NCI-H2171 (cell line): ENCODE measurements at places on chromosomes 3 and 15.

DNA sequence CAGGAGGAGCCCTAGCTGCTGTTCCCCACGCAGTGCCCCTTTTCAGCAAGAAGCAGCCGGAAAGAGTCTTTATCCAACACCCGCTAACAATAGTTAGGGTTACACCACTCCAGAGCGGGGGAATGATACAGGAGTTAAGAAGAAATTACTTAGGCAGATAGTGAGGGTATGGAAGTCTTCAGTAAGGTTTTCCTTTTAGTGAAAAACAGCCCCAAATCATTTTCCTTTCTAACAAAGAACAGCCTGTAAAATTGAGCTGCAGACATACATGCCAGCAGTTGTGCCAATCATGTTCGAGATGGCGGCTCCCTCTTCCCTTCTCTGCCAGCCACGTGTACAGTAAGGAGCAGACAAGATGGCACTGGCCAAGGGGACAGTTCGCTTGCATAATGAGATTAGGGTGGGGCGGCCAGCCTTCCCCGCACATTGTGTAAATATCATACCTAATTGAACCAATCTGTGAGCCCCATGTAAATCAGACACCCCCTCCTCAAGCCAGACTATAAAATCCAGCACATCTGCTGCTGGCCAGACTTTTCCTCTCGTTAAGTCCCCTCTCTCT, 18.5 kb upstream of the SENP5 start:
- no peak for DNase-seq

DNA sequence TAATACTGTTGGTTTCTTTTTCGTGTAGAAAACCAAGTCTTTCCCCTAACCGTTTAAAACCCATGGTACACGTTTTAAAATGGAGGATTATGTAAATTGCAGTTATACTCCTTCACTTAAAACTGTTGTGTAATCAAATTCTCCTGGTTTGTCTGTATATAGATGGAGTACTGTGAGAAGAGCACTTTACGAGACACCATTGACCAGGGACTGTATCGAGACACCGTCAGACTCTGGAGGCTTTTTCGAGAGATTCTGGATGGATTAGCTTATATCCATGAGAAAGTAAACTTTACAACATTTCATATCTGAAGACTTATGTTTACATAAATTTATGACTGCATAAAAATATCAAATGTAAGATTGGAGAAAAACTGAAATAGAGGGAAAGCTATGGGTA, 51.2 kb downstream of the SRP14 start:
- DNase-seq, result no peak

- DNase-seq, result no peak
Measured at GRCh38 chr15:91444656-91445055, 344.6 kb downstream of the SV2B start.

GRCh38 chr3:61600195-61600594, 38.8 kb downstream of the PTPRG start:
- no peak for DNase-seq

DNA sequence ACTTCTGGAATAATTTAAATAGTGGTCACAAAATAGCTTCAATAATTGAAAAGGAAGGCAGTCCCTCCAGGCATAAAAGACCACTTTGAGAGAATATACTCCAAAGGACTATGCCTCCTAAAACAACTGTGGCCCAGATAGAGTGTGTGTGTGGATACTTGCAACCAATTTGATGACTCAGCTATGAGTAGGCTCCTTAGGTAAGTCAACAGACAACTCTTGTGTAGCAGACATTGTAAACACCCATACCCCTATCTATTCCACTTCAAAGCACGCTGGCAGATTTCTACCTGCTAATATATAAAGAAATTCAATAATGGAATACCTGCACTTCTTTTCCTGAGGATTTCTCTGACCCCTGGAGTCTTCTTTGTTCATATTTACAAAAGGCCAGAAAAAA, 254.5 kb downstream of the NEK10 start:
- no peak for DNase-seq

GRCh38 chr3:16300881-16301359, 35.9 kb downstream of the OXNAD1 start:
- no peak for DNase-seq

GRCh38 chr15:88917760-88918159, 4.6 kb upstream of the MFGE8 start:
- DNase-seq, result no peak

GRCh38 chr15:81504170-81504905, 130.3 kb upstream of the TMC3 start:
- DNase-seq, result no peak
